ENCODE measurements at places on chromosomes 4 and X.

- peak; percentile 62 for DNase-seq
These were observed 104.7 kb downstream of the MAML3 start for GRCh38 chr4:140049024-140049848.

GRCh38 chr4:112119353-112119783 lies 25.9 kb upstream of the FAM241A start:
- no peak for DNase-seq

DNA sequence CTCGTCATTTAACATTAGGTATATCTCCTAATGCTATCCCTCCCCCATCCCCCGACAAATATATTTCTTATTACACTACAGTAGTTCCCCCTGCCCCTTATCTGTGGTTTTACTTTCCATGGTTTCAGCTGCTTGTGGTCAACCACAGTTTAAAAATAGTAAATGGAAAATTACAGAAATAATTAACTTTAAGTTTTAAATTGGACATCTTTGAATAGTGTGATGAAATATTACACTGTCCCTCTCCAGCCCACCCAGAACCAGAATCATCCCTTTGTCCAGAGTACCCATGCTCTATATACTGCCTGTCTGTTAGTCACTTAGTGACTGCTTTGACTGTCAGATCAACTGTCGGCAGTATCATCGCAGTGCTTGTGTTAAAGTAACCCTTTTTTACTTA lies 47.4 kb upstream of the VEGFC start:
- DNase-seq: peak; percentile 8

GRCh38 chr4:7210824-7211223 lies 18.5 kb downstream of the SORCS2 start:
- peak; percentile 44 for DNase-seq

DNA sequence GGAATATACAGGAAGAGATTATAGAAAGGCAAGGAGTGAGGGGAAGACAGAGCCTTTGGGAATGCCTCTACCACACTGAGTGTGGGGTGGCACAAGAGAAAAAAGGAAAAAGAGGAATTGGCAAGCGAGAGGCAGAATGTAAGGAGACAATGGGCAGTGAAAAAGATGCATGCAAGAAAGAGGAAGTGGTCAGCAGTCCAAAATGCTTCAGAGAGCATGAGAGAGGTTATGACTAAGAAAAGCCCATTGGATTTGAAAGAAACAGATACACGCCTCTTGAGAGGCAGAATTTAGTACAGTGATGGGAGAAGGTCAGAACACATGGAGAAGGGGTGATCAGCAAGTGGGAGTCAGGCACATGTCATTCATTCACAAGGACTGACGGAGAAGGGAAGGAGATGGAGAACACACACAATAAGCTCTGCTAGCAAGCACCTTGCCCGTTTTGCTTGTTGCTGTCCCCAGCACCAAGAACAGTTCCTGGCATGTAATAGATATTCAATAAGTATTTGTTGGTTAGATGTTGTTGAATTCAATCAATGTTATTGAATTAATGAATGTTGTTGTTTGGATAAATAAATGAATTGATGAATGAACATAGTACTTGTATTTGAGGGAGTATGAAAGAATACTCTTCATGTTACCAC lies 6.3 kb downstream of the DCHS2 start:
- no peak for DNase-seq

DNA sequence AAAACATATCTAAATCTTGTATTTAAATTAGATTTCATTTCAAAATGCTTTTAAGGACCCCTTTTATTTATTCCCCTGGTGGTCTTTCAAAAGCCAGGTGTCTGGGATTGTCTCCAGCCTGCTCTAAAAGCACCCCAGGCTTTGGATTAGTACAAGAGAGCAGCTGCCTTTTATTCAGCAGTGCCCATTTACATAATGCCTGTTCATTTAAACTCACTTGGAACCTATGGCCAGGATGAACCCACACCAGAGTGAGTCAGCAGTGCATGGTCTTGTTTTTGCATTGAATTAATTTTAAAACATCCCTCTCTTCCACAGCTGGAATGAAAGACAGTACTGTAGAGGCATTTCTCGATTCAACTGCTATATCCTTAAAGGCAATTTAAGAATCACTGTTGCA lies 64.1 kb upstream of the TENM3 start:
- no peak for DNase-seq

- DNase-seq: no peak
These were observed 254.0 kb upstream of the PITX2 start for GRCh38 chr4:110876866-110877265.

DNA sequence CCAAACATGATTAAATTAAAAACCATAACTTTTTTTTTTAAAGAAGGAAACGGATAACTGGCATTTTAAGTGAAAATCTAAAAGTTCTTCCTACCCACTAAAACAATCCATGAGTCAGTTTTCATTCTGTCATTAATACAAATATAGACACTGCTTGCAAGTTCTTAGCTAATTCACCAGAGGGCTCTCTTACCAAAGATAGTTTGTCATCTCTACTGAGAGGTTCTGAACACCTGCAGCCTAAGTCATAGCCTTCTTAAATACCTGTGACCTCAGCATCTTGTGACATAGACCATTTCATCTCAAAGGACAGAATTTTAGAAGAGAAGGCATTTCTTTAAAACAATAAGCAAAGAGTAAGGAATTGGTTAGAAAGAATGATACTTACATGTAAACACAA lies 65.3 kb upstream of the FAM120C start:
- DNase-seq: peak; percentile 5

- DNase-seq: peak; percentile 55
These were observed at the start of gene ANOS1 for GRCh38 chrX:8731559-8732395. ANOS1 (minus strand) TSS chrX:8732137; CDS start chrX:8732036, 101 bp downstream.

DNA sequence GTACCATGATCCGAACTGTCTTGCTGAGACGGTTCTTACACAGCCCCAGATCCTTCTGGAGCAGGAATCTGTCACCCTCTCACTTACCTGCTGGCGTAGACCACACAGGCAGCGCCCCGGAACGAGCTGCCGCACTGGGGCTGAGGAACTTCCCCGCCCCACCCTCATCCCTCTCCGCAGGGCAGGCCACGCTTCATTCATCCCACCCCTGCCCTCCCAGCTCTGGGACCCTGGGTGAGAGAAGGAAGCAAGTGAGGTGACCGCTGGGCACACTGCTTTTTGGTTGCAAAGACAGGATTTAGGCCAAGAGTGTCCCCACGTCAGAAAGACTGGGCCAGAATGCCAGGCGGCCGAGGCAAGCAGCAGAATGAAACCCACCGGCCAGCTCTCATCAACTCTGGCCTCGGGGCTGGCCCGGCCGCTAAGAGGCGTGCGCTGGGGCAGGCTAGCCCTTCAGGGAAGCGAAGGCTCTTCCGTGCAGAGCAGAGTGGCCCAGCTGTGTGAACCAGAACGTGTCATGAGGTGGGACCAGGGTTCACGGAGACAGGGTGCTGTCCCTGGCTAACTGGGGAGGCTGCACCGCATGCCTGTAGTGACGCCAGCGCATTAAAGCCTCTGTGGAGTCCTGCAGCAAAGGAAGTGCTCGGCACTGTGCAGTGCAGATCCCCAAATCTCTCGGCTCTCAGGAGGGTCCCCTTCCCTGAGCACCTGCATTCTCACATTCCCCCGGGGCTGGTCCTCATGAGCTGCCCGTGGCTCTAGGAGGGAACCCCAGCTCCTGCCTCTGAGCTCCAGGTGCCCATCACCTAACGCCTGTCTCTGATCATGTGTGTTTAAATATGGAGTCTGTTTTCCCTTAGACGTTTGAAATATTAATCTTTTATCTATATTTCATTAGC lies 6.4 kb downstream of the LRPAP1 start:
- DNase-seq: no peak
